ENCODE measurements at places on chromosomes 1 and 21.

DNA sequence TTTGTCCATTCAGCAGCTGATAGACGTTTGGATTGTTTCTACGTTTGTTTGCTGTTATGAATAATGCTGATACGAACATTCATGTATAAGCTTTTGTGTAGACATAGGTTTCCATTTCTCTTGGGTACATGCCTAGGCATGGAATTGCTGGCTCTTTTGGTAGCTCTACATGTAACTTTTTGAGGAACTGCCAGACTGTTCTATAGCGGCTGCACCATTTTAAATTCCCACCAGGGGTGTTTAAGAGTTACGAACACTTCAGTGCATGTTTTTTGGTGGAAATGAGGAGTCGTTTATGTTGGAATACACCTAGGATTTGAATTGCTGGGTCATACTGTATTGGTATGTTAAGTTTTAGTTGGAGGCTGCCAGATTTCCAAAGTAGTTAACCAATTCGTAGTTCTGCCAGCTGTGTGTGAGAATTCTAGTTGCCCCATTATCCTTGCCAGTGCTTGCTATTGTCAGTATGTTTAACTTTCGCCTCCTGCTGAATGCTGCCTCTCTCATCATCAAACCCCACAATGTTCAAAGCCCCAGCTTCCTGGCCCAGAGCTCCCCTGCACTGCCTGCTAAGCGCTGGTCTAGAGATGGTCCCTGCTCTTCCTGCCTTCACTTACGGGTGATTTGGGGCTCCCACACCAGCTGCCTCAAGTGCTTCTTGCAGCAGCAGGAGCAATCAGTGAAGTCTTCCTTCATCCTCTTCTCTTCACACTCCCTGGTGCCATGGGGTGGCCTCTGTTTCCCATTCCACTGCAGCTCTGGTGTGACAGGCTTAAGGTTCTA is 81.0 kb downstream of the MAN1C1 start:
- DNase-seq, result no peak

GRCh38 chr1:52738148-52738547 is 11.9 kb downstream of the ZYG11B start:
- DNase-seq, result no peak

DNA sequence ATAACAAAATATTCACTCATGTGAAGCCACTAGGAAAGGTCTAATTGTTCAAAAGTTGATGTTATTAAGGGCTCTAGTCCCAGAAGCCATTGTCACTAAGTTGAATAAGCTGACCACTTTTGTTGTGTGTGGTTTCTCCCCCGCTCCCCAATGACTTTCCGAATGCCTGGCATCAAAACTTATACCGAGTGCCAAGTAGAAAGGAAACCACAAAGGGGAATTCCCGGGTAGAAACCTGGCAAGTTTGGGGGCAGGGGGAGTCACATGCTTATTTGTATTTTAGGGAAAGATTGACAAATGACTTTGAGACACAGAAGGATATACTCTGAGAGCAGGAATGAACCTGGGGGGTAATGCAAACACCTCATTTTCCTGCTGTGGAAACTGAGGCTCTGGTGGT is 154.1 kb downstream of the TGFBR3 start:
- peak; percentile 35 for DNase-seq

GRCh38 chr1:228022571-228023293 is 15.9 kb downstream of the WNT3A start:
- DNase-seq, result no peak

DNA sequence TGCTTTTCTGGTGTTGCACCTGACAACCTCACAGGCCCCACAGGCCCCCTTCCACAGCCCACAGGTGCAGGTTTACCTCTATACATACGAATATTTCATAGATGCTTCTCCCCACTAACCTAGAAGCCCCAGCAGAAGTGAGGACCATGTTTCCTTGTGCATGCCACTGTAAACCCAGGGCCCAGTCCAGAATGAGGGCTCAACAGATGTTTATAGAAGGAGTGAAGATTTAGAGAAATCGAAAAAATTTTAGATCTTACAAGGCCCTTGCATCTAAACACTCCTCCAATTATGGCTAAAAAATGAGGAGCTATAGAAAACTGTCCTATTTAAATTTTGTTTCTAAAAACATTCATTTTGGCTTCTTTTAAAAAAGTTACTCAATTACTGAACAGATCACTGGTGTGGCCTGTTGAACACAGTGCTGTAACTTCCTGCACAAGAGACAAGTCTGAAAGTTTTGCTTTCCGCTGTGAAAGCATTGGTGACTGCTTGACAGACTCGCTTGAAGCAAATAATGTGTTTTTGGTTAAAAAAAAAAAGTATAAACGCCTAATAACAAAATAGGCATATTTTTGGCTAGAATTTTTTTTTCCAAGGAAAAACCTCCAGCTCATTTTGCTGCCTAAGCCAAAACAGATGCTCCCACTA is 1.2 kb downstream of the ABCB10 start:
- DNase-seq, result no peak

DNA sequence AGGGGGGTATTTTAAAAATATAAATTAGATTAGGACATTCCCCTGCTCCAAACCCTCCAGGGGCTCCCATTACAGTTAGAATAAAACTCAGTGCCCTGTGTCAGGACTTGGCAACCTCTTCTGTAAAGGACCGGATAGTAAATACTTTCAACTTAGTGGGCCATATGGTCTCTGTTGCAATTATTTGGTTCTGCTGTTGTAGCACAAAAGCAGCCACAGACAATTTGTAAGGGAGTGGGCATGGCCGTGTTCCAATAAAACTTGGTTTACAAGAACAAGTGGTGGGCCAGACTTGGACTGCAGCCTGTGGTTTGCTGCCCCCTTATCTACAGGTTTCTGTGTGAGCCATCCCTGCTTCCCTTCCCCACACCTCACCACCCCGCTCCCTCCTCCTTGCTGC is 92.0 kb downstream of the ACTL8 start:
- DNase-seq, result no peak

DNA sequence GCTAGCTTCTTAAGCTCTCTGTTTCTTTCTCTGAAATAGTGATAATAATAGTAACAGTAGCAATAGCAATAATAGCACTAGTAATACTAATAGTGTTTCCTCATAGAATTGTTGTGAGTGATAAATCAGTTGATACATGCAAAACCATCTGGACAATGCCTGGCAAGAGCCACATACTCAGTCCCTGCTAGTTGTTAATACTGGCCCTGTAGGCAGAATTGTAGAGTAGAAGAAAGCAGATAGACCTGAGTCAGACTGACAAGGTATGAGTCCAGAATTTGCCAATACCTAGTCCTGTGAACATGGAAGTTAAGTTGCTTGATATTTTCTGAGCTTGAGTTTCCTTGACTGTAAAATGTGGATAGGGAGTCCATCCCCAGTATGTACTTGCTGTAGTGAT is 171.9 kb downstream of the C1orf21 start:
- DNase-seq, result no peak

GRCh38 chr1:227330279-227331076 is 12.2 kb upstream of the CDC42BPA start:
- no peak for DNase-seq

DNA sequence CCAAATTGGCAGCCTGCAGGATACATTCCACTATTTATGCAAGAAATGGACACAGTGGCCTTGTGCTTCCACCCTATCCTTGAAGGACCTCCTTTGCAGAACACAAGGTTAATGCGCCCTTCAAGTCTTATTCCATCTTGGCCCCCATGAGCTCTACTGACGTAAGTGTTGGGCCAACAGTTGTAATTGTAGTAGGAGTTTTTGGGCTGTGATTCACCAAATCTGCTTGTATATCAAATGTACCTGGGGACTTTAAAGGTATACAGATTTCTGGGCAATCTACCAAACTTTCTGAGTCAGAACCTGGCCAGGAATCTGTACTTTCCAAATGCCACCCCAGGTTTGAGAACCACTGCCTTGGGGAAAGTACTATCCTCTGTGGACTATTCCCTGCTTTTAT is 100.9 kb upstream of the MARK1 start:
- no peak for DNase-seq

- no peak for DNase-seq
Observed at GRCh38 chr1:230156536-230156935, 89.5 kb downstream of the GALNT2 start.

DNA sequence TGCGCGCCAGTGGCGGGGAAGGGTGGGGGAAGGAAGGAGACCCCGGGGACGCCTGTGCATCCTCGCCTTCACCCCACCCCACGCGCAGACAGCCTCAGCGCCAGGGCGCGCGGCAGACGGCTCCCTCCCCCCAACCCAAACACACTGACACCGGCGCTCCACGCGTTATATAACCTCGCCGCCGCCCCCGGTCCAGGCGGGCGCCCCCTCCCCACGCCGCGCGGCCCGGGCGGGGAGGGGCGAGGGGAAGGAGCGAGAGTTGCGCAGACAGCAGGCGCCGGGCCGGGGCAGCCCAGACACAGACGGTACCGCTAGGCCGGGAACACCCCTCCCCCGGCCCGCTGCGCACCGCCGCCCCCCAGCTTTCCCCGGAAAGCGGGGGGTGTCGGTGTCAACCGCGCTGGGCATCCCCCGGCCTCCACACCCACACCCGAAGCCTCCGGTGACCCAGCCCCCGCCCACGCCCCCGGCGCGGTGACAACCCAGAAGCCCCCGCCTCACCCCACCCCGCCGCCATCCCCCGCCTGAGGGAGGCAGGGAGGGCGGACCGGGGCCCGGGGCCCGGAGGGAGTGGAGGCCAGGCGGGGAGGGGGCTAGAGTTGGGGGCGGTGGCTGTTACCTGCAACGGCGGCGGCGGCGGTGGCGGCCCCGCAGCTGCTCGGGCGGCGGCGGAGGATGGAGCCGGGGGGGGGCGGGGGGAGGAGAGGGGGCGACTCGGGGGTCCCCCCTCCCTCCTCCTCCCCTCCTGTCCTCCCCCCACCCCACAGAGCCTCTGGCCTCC is 432 bp downstream of the AKT3 start:
- peak; percentile 52 for DNase-seq

DNA sequence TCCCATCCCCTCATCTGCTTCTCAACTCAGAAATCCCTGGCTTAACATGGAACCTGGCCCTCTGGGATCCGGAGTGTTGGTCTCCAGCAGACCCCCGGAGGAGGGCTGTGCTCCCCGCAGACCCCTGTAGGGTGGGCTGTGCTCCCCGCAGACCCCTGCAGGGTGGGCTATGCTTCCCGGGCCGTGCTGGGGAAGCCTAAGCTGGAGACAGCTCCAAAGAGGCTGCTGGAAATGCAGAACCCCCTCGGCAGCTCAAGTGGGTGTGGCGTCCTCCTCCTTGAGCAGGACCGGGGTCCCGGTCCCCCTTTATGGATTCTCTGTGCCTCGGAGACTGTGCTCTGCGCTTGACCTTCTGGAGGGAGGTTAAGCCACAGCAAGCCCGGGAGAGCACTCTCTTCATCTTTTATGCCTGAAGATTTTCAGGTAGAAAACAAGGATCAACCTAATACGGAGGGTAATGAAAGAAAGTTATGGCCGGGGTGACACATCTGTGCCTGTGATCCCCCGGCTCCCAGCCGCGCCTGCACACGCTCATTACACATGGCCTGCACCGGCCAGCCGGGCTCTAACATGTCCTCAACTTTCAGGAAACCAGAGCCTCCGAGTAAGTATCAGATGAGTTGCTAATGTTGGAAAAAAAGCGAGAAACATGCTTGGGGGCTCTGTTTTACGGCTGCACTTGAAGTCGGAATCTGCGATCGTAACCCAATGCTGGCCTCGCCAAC is 87.7 kb upstream of the ACTRT2 start:
- no peak for DNase-seq

DNA sequence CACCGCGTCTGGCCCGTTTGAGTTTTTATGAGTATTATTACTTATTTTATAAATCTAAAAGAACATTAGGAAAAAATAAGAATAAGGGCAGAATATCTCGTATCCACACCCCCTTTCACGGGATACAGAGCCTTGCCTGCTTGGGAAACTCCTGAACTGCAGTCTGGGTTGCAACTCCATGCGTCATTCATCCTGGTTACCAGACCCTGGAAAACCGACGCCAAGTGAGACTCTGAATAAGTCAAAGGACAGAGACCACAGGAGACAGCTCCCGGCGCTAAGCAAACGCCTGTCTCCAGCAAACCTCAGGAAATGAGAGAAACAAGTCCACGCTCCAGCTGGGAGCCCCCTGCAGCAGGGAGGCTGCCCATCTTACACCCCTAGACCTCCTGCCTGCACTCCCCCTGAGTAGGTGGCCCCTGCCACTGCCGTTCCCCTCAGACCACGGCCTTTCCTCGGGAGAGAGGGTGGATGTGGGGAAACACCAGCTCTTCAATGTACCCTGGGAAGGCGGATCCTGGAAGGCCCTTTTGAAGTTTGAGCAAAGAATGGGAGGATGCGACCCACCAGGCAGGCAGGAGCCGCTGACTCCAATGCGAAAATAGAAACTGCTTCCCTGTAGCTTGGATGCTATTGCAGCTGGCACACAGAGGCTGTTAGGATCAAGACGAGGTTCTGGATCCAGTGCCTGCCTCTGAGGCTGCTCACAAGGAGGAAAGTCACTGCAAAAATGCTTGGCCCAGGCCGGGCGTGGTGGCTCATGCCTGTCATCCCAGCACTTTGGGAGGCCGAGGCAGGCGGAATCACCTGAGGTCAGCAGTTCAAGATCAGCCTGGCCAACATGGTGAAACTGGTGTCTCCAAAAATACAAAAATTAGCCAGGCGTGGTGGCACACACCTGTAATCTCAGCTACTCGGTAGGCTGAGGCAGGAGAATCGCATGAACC is 37.7 kb upstream of the GPR157 start:
- no peak for DNase-seq

GRCh38 chr1:186497651-186498050 is 36.7 kb upstream of the PDC start:
- no peak for DNase-seq

DNA sequence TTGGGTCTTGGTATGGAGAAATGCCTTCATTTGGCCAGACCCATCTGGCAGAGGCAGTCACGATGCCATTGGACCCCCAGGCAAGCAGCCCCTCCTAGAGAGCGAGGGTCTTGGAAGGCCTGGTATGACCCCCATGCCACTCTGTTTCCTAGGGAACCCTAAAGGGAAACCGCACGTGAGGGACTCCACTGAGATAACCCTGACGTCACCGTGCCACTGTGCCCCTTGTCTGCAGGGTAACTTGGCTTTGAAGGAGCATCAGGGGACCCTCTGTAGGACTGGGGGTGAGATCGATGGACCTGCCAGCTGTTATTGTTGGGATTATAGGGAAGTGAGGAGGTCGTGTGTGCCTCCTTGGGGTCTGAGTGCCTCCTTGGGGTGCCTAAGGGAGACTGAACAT is 34.5 kb downstream of the ABCG1 start:
- DNase-seq, result no peak

DNA sequence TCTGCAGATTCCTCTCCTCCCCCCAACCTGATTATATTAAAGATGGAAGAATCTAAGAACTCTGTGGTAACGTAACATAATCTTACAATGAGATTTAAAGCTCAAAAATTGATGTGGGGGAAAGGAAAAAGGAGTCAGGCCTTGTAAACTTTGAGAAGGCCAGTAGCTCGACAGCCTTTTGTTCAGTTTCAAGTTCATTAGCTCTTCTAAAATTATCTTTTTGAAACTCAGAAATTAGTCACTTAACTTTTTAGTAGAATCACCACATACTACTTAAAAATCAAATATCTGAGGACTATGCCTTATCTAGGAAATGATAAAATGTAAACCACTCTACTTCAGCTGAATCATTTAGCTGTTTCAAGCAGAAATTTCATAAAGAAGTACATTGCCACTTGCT is 996.2 kb downstream of the AMY1C start:
- DNase-seq, result no peak

GRCh38 chr1:156556354-156556753 is 16.0 kb downstream of the IQGAP3 start:
- no peak for DNase-seq

All from stimulated activated CD4-positive, alpha-beta T cell treated with anti-CD3 and anti-CD28 coated beads, Interleukin-1b, Interleukin-23, amount 100 ng/mL, for 24 hours (primary cell).